ENCODE measurements at places on chromosomes 11 and 22. TPM values are rescaled to one million over a fixed set of nuclear protein-coding genes. Genes with fewer than 3 reads are reported as not detected.

DNA sequence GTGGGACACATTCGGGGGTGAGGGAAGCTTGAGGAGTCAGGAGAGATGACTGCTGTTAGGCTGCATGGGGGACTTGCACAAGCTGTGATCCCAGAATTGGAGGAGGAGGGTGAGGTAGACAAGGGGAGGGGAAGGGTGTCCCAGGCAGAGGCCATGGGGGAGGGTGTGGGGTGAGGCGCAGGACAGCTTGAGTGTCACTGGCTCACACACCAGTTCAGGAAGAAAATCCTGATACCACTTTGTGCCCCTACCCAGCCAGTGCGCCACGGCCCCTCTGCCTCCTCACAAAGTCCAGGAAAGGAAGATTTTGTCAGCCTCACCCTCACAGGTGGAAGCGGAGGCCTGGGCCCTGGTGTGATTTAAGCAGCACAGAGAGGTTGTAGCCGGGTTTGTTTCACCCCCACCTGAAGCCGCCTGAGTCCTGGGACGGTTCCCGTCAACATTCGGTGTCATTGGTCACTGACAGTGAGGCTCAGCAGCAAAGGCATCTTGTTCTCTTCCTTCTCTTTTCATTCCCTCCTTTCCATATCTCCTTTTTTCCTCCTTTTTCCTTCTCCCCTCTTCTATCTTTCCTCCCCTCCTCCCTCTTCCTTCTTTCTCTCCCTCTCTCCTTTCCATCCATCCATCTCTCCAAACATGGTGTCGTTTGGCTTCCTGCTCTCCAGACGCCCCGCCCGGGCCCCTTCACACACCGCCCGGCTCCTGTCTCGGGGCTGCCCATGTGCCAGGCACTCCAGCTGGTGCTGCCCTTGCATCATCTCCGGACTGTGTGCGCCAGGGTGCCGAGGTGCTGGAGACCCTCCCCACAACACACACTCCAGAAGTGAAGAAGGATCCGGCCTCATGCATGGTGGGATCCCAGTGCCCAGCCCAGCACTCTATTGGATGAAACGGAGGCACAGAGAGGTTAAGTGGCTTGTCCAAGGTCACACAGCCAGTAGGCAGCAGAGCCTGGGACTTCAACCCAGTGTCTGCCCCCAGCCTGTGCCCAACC lies 89.3 kb downstream of the MPPED1 start:
- H3K36me3 ChIP-seq: no peaks in the 10 kb centered on the region
- H3K4me1 ChIP-seq: no peaks in the 10 kb centered on the region
- no peaks in the 10 kb centered on the region for H3K27me3 ChIP-seq
- H3K27ac ChIP-seq: no peak overlapping the region

Gene OR8G1
- not detected for polyA plus RNA-seq

GRCh38 chr11:118229274-118229847 lies 4.5 kb upstream of the JAML start:
- no peak overlapping the region for H3K4me3 ChIP-seq
- H3K27me3 ChIP-seq: no peaks in the 10 kb centered on the region
- no peak for DNase-seq
- H3K27ac ChIP-seq: no peak overlapping the region
- no peaks in the 10 kb centered on the region for H3K36me3 ChIP-seq

GRCh38 chr22:25942856-25943411 lies 200.9 kb downstream of the MYO18B start:
- no peak overlapping the region for H3K27ac ChIP-seq
- no peaks in the 10 kb centered on the region for H3K27me3 ChIP-seq
- peaks cover 6% of the 10 kb centered on the region for H3K4me1 ChIP-seq
- H3K36me3 ChIP-seq: no peaks in the 10 kb centered on the region
- no peak for DNase-seq

GRCh38 chr11:96199563-96200025 lies 143.4 kb downstream of the MAML2 start:
- DNase-seq: no peak
- no peaks in the 10 kb centered on the region for H3K27me3 ChIP-seq
- peak overlapping the region; percentile 31 for H3K27ac ChIP-seq
- no peak overlapping the region for H3K4me3 ChIP-seq
- H3K4me1 ChIP-seq: peaks cover 19% of the 10 kb centered on the region

- H3K36me3 ChIP-seq: no peaks in the 10 kb centered on the region
- H3K4me1 ChIP-seq: no peaks in the 10 kb centered on the region
- no peak overlapping the region for H3K4me3 ChIP-seq
These were observed 6.4 kb downstream of the PTPRJ start for GRCh38 chr11:47986742-47987141.

DNA sequence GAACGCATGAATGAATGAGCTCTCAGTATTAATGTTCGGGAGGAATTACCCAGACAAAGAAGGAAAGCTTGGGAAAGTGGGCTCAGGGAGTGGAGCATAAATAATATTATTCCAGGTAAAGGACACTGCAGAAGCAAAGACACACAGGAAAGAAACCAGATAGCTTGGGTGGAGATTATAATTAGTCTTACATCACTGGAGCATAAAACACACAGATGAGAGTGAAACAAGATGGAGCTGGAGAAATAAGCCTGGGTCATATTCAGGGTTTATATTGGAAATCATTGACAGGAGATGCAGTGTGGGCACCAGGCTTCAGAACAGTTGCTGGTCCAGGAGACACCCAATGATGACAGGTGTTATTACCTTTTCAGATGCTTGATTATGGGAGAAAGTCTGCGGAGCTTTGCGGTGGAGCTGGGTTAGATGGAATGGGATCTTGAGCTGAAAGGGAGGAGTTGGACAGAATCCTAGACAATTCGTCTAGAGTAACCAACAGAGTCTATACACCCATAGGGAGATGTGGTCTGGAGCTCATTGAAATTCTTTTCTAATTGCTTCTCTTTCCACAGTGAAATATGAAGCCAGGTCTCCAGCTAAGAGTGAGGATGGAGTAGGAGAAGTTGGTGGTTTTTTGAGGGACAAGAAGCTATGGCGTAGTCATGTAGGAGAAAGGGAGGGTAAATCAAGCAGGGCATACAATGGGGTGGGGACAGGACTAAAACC lies 227.2 kb downstream of the FAM76B start:
- no peak overlapping the region for H3K27ac ChIP-seq
- no peaks in the 10 kb centered on the region for H3K27me3 ChIP-seq
- no peak for DNase-seq
- H3K4me1 ChIP-seq: peaks cover 6% of the 10 kb centered on the region
- H3K36me3 ChIP-seq: no peaks in the 10 kb centered on the region

DNA sequence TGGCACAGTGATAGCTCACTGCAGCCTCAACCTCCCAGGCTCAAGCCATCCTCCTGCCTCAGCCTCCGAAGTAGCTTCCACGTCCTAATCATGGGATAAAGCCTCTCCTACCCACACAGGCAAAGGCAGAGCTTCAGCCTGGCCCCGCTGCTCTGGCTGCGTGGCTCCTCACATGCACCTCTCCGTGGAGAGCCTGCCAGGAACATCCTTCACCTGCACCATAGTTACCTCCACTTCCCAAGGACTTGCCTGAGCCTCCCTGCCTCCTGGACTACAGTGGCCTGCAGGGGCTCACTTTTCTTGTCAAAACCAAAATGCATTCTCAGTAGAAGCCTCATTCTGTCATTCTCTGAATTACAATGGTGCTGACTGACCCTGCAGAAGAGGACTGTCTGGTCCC lies 6.5 kb downstream of the C11orf16 start:
- H3K27ac ChIP-seq: no peak overlapping the region
- DNase-seq: no peak
- H3K36me3 ChIP-seq: peaks cover under 1% of the 10 kb centered on the region
- no peaks in the 10 kb centered on the region for H3K4me1 ChIP-seq
- H3K4me3 ChIP-seq: no peak overlapping the region
- no peaks in the 10 kb centered on the region for H3K27me3 ChIP-seq

Gene ZFP91
- polyA plus RNA-seq: 34.2 TPM

GRCh38 chr11:1285876-1286275 lies 23.6 kb downstream of the TOLLIP start:
- DNase-seq: no peak
- no peaks in the 10 kb centered on the region for H3K4me1 ChIP-seq
- H3K27ac ChIP-seq: no peak overlapping the region

DNA sequence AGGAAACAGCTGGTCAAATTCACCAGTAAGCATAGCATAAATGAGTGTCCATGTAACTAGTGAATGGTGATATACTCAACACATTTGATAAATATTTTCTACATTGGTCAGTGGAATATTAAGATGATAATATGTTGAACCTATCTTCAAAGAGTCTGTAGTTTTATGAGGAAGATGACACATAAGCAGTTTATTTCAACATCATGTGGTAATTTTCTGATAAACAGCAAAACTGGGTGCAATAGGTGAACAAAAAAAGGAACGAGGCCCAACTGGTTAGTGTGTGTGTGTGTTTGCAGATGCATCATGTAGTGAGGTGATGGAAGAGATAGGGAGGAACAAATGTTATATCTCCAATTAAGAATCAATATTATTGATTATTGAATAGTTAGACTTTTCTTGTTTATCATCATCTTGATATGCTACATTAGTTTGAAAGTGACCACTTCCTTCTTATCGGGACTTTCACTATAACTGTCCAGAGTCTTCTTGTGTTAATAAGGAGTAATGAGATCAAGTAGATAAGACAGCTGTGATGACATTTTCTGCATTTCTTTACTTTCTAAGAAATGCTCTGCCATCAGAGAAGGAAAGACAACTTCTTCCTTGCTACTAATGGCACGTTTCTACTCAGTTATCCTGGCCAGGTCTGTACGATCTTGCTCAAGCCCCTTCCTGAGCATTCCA lies 270.7 kb downstream of the ETS1 start:
- no peak overlapping the region for H3K4me3 ChIP-seq
- no peaks in the 10 kb centered on the region for H3K4me1 ChIP-seq
- H3K27ac ChIP-seq: no peak overlapping the region
- H3K27me3 ChIP-seq: no peaks in the 10 kb centered on the region
- H3K36me3 ChIP-seq: no peaks in the 10 kb centered on the region

- H3K4me1 ChIP-seq: peaks cover 60% of the 10 kb centered on the region
- DNase-seq: no peak
- H3K27me3 ChIP-seq: no peaks in the 10 kb centered on the region
These were observed 18.4 kb downstream of the PHF21A start for GRCh38 chr11:46102843-46103242.

Gene SLC29A2
- polyA plus RNA-seq: 2.4 TPM

GRCh38 chr11:131792243-131792642 lies 421.8 kb downstream of the NTM start:
- H3K4me3 ChIP-seq: no peak overlapping the region
- H3K27me3 ChIP-seq: no peaks in the 10 kb centered on the region
- H3K27ac ChIP-seq: no peak overlapping the region
- no peak for DNase-seq

DNA sequence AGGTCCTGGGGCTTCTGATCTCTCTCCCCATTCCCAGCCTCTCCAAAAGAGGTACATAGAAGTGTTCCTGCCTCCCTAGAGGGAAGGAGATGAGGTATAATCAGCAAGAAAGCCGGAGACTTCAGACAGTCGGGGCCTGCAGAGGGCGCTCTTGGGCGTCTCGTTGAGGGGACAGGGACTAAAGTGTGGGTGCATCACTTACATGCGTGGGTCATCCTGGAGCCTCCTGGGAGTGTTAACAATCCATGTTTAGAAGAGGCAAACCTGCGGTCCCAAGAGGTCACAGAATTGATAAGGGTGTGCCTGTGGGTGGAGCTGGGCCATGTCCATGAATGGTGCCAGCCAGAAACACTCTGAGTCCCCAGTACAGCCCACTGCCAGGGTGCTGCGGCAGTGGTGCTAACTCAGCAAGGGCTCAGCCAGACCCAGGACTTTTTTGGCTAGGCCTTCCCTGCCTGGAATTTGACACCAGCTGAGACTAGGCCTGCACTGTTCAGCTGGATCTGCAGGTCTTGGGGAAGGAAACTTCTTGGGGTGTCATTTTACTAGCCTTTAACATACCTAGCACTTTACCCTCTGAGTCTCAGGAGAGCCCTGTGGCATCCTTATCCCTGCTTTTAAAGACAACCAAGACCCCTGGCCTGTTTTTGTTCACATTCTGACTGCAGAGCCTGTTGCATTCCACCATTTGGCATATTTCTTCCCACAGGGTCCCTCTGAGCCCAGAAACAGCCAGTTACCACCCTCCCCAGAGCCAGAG lies 5.5 kb downstream of the YDJC start:
- no peak for DNase-seq
- H3K4me3 ChIP-seq: no peak overlapping the region
- peaks cover 22% of the 10 kb centered on the region for H3K36me3 ChIP-seq
- H3K4me1 ChIP-seq: peaks cover 28% of the 10 kb centered on the region
- no peak overlapping the region for H3K27ac ChIP-seq

- peaks cover 18% of the 10 kb centered on the region for H3K4me1 ChIP-seq
- no peaks in the 10 kb centered on the region for H3K27me3 ChIP-seq
- no peak for DNase-seq
- no peak overlapping the region for H3K27ac ChIP-seq
- no peak overlapping the region for H3K4me3 ChIP-seq
These were observed 3.1 kb downstream of the DMC1 start for GRCh38 chr22:38566726-38567504.

DNA sequence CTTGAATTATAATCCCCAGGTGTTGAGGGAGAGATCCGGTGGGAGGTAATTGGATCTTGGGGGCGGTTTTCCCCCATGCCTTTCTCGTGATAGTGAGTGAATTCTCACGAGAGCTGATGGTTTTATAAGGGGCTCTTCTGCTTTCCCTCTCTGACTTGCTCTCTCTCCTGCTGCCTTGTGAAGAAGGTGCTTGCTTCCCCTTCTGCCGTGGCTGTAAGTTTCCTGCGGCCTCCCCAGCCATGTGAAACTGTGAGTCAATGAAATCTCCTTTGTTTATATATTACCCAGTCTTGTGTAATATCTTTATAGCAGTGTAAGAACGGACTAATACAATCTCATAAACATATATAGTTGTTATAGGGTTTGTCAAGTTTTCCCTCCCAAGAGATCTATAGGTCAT lies 32.8 kb downstream of the KCNE3 start:
- no peak overlapping the region for H3K27ac ChIP-seq
- no peaks in the 10 kb centered on the region for H3K27me3 ChIP-seq
- H3K4me1 ChIP-seq: no peaks in the 10 kb centered on the region
- no peaks in the 10 kb centered on the region for H3K36me3 ChIP-seq
- no peak for DNase-seq

Gene LRRN4CL
- polyA plus RNA-seq: 3.0 TPM

- H3K36me3 ChIP-seq: no peaks in the 10 kb centered on the region
- peaks cover 13% of the 10 kb centered on the region for H3K4me1 ChIP-seq
- peak overlapping the region; percentile 66 for H3K27ac ChIP-seq
- no peaks in the 10 kb centered on the region for H3K27me3 ChIP-seq
- peak; percentile 86 for DNase-seq
These were observed 119.6 kb upstream of the BLID start for GRCh38 chr11:122235615-122236014.

Gene C22orf42
- polyA plus RNA-seq: not detected

GRCh38 chr11:114350022-114350421 lies 50.3 kb downstream of the C11orf71 start:
- no peaks in the 10 kb centered on the region for H3K4me1 ChIP-seq
- H3K27ac ChIP-seq: no peak overlapping the region
- H3K36me3 ChIP-seq: no peaks in the 10 kb centered on the region
- no peak overlapping the region for H3K4me3 ChIP-seq
- no peaks in the 10 kb centered on the region for H3K27me3 ChIP-seq
- no peak for DNase-seq

Gene SLC22A6
- not detected for polyA plus RNA-seq

GRCh38 chr11:2267851-2268728 lies 2.3 kb downstream of the ASCL2 start:
- H3K27ac ChIP-seq: no peak overlapping the region
- no peaks in the 10 kb centered on the region for H3K36me3 ChIP-seq
- DNase-seq: no peak
- no peak overlapping the region for H3K4me3 ChIP-seq

- no peak overlapping the region for H3K27ac ChIP-seq
- peaks cover 5% of the 10 kb centered on the region for H3K4me1 ChIP-seq
- H3K27me3 ChIP-seq: no peaks in the 10 kb centered on the region
- no peaks in the 10 kb centered on the region for H3K36me3 ChIP-seq
- H3K4me3 ChIP-seq: no peak overlapping the region
These were observed 118.7 kb downstream of the C11orf58 start for GRCh38 chr11:16857186-16857585.

All from sigmoid colon (tissue), 7 donors.